ENCODE measurements at places on chromosomes 3 and 15.

DNA sequence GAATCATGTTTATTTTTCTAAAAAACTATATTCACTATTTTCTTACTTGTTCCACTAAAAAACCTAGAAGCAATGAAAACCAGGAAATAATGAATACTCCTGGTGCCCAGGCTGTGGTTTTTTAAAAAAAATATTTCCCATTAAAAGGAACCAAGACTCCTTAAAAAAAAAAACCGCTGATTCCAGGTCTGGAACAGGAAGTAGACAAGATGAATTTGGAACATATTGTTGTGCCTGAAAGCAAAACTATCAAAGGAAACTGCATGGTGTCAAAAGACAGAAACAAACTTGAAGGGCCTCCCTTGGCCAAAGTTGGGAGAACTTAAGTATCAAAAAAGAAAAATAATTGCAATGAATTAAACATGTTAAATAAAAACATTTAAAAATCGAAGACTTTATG, 245.3 kb upstream of the P2RY1 start:
- no peak for DNase-seq

DNA sequence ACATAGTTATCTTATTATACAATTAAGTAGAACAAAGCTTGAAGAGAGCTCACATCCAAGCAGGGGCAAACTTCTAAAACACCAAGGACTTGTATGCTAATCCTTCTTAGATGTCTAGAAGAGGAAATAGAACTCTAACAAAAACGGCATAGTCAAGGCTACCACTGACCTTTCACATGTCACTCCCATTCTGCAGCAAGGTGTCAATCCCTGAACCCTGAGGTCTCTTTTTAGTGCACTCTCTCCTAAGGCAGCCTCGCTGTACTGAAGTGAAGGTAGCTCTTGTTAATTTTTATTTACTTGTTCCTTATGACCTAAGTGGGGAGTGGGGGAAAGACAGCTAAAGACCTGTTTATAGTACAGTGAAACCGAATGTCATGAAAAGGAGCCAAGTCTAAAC, 506.5 kb downstream of the FOXP1 start:
- no peak for DNase-seq

DNA sequence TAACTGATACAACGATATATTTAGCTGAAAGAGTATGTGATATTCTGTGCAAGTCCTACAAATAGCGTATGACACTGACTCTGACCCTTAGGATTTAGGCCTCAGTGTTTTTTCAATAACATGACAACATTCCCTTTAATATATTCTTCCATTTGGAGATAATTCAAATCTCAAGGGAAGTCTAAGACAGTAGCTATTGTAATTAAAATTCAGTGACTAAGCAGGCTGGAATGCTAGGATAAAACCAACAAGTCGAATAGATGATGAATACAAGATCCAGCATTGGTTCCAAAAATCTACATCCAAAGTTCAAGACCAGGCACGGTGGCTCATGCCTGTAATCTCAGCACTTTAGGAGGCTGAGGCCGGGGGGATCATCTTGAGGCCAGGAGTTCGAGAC, 56.2 kb downstream of the QTRT2 start:
- DNase-seq = no peak

GRCh38 chr15:70475921-70476320, 287.4 kb downstream of the UACA start:
- DNase-seq = no peak

DNA sequence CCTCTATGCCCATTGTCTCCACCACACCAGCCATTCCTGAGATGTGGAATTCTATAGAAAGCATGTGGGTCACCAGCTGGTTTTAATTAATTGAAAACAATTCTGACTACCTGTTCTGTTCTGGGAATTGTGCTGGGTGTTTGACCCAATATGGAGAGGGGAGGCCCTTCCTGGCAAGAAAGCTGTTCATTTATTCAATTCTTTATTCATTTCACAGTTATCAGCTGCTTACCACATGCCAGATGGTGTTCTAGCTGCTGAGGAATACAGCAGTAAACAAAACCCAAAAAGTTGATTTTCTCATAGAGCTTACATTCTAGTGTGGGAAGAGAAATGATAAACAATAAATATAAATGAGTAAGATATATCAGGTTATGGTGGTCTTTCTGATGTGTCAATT, 296.1 kb upstream of the RASGRP1 start:
- DNase-seq = no peak

DNA sequence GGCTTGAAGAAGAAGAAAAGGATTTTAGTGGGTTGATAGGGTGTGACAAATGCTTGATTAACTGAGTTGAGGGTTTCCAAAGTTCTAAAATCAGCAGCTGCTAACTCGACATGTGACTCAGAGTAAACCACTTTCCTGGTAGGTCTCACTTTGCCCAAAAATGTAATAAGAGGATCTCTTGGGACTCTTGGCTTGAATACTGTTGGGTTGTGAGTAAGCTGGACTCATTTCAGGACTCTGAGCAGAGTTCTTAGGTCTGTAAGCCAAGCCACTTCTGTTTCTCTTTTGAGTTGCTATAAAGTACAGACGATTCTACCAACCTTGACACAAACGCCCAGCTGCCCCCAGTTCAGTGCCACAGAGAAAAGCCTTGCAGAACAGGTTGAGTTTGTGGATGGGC, 241.1 kb downstream of the ZNF621 start:
- DNase-seq = no peak

- DNase-seq = no peak
Measured at GRCh38 chr15:46386356-46386755, 751.5 kb downstream of the SQOR start.

DNA sequence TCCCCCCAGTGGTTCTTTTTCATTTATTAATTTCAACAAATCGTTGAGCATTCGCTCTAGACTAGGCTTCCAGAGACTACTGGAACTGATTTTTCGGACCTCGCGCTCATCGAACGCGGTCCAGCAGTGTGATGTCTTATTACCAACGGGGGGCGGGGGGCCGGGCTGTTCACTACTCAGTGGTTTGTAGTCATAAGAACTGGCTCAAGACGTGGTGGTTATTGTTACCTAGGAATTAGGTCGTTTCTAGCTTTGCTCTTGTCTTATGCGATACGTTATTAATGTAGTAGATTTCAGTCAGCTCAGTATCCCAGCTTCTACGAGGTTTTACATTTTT, 858 bp downstream of the RBM5 start:
- no peak for DNase-seq

- no peak for DNase-seq
Measured at GRCh38 chr3:58009026-58009748, 965 bp downstream of the FLNB start.

DNA sequence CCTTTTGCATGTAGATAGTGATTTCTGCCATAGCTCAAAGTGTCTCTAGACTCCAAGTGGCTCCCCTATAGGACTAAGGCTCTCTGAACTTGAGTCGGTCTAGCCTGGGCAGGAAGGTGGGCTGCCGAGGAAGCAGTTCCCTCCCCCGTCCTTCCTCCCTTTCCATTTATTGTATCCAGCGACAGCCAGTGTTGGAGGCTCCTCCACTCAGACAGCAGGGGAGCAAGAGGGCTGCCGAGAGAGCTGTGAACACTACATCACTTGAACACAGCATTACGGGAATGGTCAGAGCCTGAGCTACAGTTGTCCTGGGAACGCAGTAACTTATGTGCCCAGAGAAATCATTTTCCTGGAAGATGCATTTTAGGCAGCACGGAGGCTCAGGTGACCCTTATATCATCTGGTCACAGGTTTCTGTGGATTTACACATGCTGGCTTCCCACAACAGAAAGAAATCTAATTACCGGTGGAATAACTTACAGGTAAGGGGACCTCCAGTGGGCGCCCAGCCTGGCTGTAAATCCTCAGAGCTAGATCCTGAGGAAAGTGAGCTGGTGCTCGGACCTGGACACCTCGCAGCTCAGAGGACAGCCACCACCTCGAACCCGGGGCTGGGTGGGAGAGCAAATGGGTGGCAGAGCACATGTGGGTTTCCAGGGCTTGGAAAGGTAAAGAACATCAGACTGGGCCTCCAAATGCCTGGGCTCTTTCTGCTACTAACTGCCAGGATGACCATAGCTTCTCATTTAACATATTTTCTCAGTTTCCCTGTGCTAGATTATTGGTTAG, 197.1 kb downstream of the UACA start:
- DNase-seq = no peak

DNA sequence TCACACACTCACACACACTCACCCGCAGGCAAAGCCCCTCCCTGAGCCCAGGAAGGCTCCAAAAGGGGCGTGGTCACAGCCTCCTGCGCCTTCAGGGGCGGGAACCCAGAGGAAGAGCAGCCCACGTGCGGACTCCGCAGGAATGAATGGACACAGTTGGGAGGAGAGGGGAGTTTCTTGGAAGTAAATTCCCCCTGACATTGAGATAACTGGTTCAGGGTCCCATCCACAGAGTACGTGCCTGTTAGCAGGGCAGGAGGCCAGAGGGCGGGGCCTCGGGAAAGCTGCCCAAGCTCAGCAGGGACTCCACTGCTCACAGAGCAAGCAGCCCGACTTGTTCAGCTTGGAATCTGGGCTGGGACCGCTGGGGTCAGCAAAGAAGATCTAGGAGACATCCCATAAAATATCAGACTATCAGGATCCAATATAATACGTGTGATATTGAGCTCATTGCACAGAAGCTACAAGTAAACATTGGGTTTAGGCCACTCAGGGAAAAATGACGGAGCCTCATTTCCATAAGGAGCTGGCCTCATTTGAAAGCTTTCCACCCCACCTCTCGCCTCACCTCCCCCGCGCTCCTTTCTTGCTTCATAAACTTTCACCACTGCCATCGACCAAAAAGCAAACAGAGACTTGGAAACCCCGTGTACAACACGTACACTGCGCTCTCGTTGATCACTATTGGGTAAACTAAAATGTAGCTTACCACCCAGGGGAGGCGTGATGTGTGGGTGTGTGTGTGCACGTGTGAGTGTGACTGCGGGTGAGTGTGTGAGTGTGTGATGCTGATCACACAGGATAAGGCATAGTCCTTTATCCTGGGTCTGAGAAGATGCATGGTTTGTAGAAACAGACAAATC, 36.0 kb downstream of the TM2D3 start:
- peak; percentile 57 for DNase-seq

DNA sequence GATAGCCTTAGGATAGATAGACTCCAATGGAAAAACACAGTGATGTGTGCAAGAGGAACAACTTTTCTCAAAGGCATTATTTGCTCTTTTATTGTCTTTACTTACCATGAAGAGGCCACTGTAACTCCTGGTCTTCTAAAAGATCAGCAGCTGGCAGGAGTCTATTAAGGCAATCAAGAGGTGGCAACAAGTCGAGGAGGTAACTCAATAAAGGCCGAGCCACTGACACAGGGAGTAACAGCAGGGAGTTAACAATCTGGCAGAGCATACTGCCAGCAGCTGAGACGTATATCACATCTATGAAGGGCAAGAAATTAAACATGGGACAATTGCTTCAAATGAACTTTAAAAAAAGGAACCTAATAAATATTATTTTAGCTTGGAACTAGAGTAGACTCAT, 106.2 kb downstream of the HERC1 start:
- no peak for DNase-seq

- DNase-seq = no peak
Measured at GRCh38 chr3:187185759-187186158, 11.5 kb upstream of the RTP1 start.

DNA sequence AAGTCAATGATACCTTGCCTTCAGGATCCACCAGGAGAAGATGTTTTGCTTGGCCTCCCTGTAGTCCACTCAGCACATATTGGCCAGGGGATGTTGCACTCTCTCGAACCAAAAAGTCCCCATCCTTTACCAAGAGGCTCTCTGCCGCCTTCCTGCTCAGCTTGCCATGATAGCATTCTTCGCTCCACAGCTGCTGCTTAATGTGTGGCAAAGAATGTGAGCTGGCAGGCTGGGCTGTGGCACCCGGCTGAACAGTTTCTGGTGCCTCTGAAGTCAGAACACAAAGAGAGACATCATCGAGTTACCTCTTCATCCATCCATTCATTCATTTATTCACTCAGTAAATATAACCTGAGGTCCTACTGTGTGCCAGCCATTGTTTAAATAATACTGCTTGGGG, 23.9 kb upstream of the CEP152 start:
- DNase-seq = no peak

DNA sequence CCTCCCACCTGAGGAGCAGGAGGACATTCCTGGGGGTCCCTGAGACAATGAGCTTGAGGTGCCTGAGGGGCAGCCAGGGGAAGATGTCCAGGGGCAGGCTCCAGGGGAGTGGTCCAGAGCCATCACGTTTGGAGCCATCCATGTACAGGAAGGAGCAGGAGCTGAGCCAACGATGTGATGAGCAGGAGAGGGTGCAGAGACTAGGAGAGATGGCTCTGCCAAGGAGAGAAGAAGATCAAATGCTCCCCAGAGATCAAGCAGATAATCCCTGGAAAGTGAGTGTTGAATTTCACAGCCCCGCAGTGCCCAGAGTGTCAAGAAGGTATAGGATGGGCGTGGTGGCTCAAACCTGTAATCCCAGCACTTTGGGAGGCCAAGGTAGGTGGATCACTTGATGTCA, 97.8 kb upstream of the HERC1 start:
- DNase-seq = no peak

- DNase-seq = peak; percentile 23
Measured at GRCh38 chr3:96863129-96863740, 48.8 kb downstream of the EPHA6 start.

GRCh38 chr3:19146685-19147650, 1.3 kb upstream of the KCNH8 start:
- DNase-seq = peak; percentile 70

DNA sequence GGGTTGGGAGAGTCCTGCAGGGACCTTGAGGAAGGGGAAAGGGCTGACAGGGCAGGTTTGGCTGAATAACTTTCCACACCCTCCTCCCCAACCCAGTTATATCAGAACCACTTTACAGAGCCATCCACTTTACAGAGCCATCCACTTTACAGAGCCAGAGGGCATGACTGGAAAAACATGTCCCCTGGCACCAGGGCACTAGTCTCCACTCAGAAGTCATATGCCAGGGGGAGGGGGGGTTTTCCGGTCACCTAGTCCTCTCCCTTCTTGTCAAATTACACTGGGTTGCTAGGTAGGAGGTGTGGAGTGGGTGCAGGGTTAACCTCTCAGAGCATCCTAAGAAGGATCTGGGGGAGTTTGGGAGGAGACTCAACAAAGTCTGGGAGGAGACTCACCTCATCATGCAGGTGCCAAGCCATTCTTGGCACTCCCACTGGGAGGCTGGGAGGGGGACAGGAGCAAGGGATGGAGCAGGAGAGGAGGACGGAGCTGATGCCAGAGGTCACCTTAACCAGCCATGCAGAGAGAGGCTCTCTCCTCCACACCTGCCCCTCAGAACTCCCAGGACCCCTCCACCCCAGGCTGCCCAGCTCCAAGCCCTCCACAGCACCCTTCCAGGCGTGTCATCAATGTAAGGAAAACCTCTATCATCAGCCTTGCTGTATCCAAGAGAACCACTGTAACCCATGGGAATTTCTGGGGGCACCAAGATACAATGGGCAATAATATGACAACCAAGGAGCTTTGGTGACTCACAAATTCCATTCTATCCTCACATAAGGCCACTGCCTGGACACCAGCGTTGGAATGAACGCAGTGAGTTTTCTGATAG, 1.7 kb downstream of the LRRC2 start:
- DNase-seq = no peak
